ENCODE measurements at places on chromosomes 1 and 21. TPM values are rescaled to one million over a fixed set of nuclear protein-coding genes. Genes with fewer than 3 reads are reported as not detected.

GRCh38 chr1:43938892-43939587 is 5.4 kb downstream of the ARTN start:
- no peak for DNase-seq

DNA sequence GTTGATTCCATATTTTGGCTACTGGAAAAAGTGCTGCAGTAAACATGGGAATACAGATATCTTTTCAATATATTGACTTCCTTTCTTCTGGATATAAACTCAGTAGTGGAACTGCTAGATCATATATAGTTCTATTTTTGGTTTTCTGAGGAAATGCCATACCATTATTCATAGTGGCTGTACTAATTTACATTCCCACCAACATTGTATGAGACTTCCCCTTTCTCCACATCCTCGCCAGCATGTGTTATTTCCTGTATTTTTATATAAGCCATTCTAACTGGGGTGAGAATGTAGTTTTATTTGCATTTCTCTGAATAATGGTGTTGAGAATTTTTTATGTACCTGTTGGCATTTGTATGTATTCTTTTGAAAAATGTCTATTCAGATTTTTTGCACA is 385.2 kb downstream of the NUF2 start:
- no peak for DNase-seq

DNA sequence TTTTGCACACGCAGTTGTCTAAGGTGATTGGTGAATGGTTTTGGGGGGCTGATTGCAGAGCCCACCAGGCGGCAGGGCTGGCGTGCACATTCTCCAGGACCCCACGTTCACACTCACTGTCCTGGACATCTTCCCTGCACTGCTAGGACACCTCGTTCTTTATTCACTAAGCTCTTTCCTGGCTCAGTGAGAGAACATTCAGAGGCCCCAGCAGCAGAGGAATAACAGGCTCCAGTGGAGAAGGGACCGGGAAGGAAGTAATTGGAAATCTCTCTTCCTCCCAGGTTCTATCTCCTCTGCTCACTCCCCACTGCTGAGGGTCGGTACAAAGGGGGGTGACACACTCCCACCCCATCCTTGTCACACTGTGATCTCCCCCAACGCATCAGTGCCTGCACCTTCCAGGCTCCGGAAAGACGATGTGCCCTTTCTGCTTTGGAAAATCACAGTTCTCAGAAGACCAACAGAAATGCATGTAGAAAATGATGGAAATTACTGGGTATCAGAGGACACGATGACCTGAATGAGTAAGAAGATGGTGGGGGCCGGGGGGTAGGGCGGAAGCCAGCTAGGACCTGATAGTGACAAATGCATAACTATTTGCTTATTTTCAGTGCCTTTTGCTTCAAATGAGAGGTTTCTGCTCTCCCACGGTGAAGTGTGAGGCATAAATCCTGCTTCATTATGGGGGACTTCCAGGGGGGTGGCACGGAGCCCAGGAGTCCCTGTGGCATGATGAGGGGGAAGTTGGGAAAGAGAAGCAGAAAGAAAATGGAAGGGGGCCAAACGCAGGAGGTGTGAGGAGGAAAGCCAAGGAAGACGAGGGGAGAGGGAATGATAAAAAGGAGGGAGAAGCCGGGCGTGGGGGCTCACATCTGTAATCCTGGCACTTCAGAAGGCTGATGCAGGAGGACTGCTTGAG is 25.2 kb upstream of the KIF26B start:
- peak; percentile 31 for DNase-seq

DNA sequence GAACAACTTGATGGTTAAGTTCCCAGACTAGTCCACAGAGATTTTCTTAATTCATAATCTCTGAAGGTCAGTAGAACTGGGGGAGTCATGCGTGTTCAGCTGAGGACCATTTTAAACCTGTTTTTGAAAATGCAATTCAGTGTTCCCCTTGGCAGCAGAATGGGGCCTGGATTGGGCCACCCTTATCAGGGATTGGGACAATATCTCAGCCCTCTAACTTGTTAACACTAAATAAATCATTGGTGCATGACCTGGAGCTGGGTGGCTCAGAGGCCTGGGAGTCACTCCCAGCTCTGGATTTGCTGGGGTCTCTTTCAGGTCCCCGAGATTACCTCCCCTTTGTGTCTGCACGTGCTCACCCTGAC is 55.3 kb downstream of the MRPS6 start:
- no peak for DNase-seq

DNA sequence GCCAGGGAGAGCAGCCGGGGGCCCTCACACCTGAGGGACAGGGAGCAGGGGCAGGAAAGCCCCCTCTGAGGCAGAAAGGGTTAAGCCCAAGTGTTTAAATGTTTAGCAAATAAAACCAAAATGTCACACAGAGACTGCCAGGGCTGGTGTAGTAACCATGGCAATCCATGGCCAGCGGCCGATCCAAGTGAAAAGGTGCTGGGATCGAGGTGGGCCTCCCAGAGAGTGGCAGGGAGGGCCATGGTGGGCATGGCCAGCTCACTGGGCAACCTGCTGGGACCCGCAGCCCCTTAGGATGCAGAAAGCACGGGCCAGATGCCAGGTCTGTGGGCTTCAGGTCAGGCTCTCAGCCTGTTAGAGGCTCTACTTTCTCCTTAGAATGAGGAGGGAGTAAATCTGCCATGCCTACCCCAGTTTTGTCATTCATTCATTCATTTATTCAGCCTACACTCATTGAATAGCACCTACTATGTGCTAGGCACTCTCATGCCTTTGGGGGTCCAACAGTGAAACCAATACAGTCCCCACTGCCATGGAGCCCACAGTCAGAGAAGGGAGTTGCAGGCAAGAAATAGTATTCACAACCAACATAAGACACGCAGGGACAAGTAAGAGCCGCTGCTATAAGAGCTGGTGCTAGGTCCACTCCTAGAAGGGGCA is 56.1 kb downstream of the KCNN3 start:
- no peak for DNase-seq

DNA sequence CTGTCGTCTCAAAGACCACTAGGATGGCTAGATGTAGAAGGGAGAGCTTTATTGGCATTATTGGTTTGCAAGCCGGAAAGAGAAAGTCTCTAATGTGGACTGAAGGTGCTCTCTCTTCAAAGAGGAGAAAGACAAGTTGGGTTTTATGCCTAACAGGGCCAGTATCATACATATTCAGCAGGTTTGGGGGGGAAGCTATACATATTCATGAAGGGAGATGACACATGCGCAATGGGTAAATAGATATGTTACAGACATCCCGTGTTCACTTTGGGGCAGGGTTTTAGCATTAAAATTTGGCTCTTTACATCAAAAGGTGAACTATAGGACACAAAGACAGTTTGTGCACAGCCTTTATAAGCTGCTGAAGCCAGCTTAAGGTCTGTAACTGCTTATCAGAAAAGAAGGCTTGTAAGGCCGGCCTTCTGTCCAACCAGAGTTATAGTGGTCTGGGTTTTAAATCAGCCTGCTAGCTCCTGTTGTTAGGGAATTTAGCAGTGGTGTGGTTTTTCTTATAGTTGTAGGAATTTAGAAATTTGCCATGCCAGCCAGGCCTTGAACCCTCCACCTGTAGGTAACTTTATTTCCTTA is 46.5 kb upstream of the LRRN2 start:
- DNase-seq = no peak

DNA sequence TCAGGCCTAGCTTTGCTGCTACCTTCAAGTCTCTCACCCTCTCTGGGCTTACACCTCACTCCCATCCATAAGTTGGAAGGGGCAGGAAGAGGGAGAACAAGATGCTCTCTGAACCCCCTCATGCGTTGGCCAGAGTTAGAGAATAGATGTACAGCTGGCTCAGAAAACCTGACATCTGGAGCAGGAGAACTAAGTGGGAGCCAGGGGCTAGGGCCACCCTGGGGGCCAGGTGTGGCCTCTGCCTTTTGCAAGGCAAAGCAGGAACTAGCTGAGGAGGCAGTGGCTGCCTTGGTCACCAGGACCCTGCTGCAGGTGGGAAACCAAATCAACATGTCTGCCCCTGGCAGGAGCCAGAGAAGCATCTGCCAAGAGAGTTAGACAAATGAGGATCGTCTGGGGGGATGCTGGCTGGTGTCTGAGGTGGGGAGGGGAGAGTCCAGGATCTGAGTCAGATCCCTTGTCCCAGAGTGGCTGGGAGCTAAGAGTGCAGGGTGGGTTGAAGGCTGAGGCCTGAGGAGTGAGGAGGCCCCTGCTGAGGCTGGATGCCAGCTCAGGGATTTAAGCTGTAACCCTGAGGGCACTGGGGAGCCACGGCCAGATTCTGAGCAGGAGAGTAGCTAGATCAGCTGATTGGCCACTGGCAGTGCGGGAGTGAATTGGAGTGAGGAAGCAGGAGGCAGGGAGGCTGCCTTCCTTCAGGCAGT is 115.0 kb downstream of the EPHB2 start:
- DNase-seq = no peak

DNA sequence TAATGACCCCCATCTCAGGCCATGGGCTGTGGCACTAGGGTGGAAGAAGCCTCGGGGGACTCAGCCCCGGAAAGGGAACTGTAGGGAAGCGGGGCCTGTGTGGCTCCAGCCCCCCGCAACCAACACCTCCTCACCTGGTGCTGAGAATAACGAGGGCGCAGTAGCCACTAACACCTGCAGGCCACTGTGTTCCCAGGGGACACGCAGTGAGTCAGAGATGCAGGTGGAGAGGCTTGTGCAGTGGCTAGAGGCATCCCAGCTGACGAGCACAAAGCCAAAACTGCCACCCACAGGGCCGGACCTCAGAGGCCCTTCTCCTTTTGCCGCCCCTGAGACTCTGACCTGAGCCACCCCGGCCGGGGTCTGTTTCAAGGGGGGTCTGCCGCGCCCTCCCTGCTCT is 33.5 kb upstream of the CCDC27 start:
- no peak for DNase-seq

GRCh38 chr1:207799989-207800648 is 48.3 kb downstream of the CD46 start:
- DNase-seq = no peak

DNA sequence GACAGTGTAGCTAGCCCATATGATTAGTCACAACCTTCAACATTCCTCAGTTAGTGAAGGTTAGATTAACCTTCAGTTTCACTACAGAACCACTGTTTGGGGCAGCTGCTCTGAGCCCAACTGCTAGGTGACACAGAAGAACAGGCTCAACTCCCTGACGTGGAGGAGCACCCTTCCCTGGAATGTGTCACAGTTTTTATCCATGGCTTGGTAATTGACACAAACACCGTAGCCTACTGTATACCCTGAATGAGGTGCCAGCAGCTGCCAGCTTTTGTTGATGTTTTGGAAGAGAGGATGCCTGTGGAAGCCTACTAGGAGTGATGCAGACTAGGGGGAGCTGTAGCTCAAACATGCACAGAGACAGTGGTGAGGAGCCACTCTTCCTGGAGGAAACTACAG is 56.6 kb upstream of the CR2 start:
- no peak for DNase-seq

Gene GJA8
- not detected for total RNA-seq

Gene OR10J1
- not detected for total RNA-seq

Gene CACNA1S
- 0.55 TPM for total RNA-seq

Gene RNF11
- total RNA-seq = 94.0 TPM

All from upper lobe of right lung (tissue), 1 donor.